Left ventricle myocardium inferior (tissue), 1 donor: ENCODE measurements at places on chromosomes 7 and 10.
A peak's percentile ranks its signal among the peaks of the same experiment; 100 is the strongest.

DNA sequence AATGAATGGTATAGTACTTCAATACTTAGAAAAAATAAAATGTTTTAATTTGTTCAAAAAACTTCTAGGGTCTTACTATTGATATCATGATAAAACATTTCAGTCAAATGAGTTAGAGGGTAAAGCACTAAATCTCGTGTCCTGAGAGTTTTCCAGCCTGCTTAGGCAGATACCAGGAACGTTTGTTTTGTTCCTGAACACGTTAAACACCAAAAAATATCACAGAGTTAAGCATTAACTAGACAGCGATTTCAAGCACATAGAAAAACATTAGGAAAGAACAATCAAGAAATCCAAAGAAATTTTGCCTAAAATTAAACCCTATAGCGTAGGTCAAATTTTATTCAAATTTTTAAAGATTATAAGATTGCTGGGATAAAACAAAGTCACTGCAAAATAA is 204.6 kb upstream of the AGR3 start:
- no peak for DNase-seq

GRCh38 chr7:26500749-26501352 is 209.2 kb downstream of the SNX10 start:
- no peak for DNase-seq

DNA sequence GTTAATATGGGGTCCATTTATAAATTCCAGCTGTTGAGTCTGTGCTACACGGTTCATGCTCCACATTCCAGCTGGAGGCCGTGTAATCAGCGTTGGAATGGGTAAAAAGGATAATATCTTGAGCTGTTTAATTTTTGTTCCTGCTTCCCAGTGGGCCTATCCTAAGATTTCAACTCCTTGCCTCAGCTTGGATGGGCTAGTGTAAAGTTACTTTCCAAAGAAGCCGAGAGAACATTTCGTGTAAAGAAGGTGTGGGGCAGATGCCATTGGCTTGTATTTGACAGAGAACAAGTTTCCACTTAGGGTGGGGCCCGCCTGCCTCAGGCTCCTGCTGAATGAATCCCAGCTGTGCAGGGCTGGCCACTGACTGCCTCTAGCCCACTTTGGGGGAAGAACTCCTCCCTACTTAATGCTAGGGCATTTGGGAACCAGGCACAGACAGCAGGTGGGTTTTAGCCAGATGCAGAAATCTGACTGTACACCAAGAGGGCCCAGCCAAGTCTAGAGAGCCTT is 125.9 kb upstream of the LYZL2 start:
- DNase-seq: peak; percentile 64

GRCh38 chr7:46545790-46546189 is 624.7 kb upstream of the IGFBP3 start:
- no peak for DNase-seq

DNA sequence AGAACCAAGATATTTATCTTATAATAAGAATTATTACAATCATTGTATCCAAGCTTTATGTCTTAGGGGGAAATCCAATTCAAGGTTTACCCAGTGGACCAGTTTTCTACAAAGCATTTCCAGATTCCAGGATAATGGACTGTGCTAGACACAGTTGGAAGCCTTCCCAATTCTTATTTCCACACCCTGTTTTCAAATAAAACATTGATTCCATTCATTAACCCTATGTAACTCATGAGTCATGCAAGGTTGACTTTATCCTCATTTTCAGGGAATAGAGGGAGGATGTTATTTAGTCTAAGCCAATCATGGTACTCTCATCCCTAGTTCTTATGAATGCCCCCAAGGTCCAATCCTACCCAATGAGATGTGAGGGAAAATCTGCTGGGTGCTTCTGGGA is 145.7 kb downstream of the RNLS start:
- DNase-seq: no peak

DNA sequence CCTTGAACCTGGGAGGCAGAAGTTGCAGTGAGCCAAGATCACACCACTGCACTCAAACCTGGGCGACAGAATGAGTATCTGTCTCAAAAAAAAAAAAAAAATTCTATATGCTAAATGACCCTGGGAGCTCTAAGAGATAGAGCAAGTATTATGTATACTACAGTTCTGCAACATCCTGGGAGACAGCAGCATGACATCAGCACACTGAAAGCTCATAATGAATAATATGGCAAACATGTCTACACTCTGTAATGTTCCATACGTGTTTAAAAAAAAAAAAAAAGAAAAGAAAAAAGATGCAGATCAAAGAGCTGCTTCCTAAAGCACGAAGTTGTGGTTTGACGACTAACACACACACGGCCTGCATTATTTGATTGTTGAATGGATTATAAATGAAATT is 72.5 kb downstream of the CUL2 start:
- no peak for DNase-seq

- DNase-seq: no peak
These were observed 16.6 kb downstream of the WDFY4 start for GRCh38 chr10:48701139-48701901.

DNA sequence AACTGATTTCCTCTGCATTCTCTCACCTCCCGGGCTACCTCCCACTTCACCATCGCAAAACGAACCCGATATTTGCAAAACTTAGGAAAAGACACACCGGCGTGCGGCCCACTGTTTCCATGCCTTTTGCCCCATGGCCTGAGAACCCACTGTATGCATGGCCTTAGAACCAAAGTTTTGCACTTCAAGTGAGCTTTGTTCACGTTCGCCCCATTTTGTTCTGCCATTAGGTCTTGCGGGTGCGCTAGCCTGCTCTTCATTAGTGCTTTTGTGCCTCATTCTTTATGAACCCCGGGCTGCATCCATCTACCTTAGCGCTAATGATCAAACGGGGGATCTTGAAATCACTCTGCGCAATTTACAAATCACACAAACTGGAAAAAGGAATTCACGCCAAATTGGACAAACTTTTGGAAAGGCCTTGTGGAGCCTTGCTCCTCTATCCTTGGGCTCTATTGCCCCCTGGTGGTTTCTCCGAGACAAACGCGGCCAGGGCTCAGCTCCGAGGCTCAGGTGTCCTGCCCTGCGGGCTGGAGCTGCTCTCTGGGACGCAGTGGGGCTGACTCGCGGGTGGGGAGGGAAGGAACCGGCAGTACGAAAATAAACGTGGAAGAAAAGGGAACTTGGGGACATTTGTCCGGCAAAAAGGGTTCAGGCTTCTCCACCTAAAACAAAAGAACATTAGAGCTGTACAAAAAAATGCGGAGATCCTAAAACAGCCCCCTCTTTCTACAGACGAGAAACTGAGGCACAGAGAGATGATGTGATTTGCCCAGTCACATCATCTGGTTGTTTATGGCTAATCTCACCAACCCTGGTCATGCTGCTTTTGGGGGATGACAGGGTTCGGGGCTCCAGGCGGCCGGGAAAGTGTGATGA is 300.4 kb upstream of the NFE2L3 start:
- peak; percentile 79 for DNase-seq
